ENCODE measurements at places on chromosomes 7 and 10. TPM values are rescaled to one million over a fixed set of nuclear protein-coding genes. Genes with fewer than 3 reads are reported as not detected.

BTBD16 gene
- not detected for polyA plus RNA-seq

CALN1 gene
- polyA plus RNA-seq, result not detected

ZNF775 gene
- polyA plus RNA-seq, result 2.7 TPM

PLEKHS1 gene
- polyA plus RNA-seq, result not detected

- no peak overlapping the region for H3K4me3 ChIP-seq
- no peak for DNase-seq
- peaks cover 94% of the 10 kb centered on the region for H3K27me3 ChIP-seq
- no peaks in the 10 kb centered on the region for H3K4me1 ChIP-seq
- no peaks in the 10 kb centered on the region for H3K36me3 ChIP-seq
Observed at GRCh38 chr10:117541909-117542705, 439 bp upstream of the EMX2 start.

DNA sequence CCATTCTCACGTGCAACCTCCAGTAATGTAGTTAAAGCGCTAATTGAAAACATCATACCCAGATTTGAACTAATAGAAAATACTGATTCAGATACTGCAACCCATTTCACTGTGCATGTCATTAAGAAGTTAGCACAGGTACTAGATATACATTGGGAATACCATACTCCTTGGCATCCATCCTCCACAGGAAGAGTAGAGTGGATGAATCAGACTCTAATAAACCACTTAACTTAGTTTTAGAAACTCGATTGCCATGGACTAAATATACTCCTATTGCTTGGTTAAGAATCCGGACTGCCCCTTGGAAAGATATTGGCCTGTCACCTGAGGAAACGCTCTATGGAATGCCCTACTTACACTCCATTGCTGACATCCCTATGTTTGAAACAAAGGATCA is 9.5 kb downstream of the AKR1B15 start:
- H3K4me1 ChIP-seq, result no peaks in the 10 kb centered on the region
- H3K27ac ChIP-seq, result no peak overlapping the region
- H3K4me3 ChIP-seq, result no peak overlapping the region
- H3K36me3 ChIP-seq, result no peaks in the 10 kb centered on the region
- no peak for DNase-seq

GRCh38 chr7:50782375-50783208 is at the start of gene GRB10:
GRB10 (minus strand) TSS chr7:50782896; CDS start chr7:50732322, 50,574 bp downstream.
- no peak within 1 kb of the TSS for H3K27ac ChIP-seq
- no peak for DNase-seq
- H3K4me3 ChIP-seq, result no peak within 1 kb of the TSS

- no peaks in the 10 kb centered on the region for H3K36me3 ChIP-seq
- H3K4me3 ChIP-seq, result no peak overlapping the region
- no peaks in the 10 kb centered on the region for H3K4me1 ChIP-seq
- no peak overlapping the region for H3K27ac ChIP-seq
Observed at GRCh38 chr7:45566386-45566785, 7.8 kb upstream of the ADCY1 start.

- H3K4me3 ChIP-seq, result no peak overlapping the region
- DNase-seq, result no peak
- H3K27me3 ChIP-seq, result no peaks in the 10 kb centered on the region
- no peaks in the 10 kb centered on the region for H3K36me3 ChIP-seq
Observed at GRCh38 chr10:83607959-83608745, 531.2 kb upstream of the GHITM start.

All from CD14-positive monocyte (primary cell).